Cerebellar nuclear complex (tissue), 1 donor: ENCODE measurements at places on chromosomes 16 and 17.

DNA sequence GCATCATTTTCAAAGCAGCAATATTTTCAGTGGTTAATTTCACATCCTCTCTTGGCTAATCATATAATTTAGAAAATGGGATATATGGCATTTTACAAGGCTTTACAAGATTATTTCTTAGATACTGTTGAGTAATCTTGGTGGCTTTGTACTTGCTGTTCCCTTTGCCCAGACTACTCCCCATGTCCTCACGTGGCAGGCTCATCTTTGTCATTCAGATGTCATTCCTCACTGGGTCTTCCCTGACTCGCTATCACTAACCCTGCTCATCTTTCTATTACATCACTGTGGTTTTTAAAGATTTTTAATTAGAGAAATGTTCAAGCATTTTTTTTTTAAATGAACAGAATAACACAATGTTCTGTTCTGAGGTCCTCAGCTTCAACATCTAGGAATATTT, 240.0 kb upstream of the IRX5 start:
- no peak for DNase-seq

DNA sequence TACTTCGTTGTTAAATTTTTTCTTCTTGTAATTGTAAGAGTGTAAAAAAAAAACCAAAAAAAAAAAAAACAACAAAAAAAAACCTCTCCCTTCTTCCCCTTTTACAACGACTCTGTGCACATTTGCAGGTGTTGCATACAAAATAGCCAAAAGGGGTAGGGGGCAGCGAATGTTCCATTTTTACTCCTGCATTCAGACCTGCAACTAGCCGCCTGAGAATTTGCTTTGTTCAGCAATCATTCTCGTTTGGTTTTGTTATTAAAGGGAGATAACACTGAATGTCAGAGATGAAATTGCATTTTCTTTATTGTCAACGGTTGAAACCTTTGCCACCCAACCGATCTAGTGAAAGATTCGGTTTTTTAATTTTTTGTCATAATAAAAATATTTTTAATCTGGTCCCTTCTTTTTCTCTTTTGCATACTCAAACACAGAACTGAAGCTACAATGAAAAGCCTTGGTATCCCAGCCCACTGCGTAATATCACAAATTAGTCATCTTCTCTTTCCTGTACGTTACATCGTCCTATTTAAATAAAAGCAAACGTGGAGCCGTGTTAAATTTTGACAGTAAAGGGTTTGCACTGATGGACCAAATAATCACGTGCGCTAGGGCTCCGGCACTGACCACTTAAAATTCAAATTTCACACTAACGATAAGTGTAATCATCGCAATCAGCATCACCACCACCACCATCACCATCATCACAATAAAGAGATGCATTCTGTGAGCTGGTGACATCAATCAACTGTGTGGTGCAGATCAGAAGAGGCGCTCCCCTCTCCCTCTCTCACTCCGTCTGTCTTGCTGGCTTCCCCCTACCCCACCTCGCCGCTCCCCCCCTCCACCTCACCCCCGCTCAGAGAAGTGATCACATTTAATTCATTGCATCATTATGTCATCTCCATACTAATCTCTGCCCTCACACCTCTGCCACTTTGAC, 406.2 kb upstream of the PSMD7 start:
- DNase-seq: no peak

DNA sequence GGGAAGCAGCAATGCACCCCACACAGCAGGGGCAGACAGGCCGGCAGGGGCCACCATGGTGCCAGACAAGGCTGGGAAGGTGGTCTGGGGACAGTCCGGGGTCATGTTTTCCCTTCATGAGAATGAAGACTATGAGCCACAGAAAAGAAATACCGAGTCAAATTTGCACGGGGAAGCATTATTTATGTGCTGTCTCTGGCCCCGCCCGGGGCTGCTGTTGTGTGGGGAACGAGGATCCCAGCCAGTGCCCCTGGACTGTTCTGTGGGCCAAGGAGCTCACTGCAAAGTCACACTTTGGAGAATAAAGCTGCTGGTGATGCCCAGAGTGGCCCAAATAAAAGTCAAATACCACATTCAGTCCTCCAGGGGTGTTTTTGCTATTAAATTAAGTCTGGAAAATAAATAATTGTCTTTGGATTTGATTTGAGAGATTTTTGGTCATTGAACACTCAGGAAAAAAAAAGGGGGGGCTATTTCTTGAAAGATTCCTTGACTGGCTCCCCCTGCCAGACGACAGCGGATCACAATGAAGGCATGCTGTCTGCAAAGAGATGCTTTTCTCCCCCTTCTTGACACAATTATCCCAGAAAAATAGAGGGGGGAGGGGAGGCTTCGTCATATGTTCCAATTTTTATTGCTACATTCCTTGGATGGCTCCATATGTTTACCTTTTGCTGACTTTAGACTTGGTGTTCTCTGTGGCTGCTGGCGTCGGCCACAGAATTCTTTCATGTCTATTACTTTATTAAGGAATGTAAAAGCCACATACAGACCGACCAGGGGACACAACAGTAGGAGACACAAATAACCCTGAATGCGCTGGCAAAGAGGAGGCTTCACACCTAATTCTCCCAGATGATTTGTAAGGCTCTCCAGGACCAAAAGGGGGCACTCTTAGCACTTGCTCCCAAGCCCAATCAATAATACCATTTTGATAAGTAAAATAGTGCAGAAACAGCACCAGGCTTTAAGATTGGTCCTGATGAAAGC, 27.1 kb upstream of the ANKFN1 start:
- no peak for DNase-seq

GRCh38 chr17:44251062-44251461, 16.9 kb downstream of the SLC4A1 start:
- no peak for DNase-seq

DNA sequence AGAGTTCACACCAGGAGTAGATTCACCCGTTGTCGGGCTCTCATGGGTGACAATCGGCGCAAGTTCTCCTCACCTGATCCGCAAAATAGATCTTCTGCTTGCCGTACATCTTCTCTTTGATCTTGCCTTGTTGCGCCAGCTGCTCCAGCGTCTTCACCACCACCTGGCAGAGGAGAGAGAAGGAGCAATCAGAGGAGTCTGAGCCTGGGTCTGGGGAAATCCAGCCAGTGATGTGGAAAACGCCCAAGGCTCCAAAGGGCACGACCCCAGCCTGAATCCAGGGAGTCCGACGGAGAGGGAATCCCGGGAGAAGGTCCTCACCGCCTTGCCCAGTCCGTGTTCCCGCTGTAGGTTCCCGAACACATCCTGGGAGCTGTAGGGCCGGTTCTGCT, 393 bp downstream of the PSMC3IP start:
- no peak for DNase-seq

DNA sequence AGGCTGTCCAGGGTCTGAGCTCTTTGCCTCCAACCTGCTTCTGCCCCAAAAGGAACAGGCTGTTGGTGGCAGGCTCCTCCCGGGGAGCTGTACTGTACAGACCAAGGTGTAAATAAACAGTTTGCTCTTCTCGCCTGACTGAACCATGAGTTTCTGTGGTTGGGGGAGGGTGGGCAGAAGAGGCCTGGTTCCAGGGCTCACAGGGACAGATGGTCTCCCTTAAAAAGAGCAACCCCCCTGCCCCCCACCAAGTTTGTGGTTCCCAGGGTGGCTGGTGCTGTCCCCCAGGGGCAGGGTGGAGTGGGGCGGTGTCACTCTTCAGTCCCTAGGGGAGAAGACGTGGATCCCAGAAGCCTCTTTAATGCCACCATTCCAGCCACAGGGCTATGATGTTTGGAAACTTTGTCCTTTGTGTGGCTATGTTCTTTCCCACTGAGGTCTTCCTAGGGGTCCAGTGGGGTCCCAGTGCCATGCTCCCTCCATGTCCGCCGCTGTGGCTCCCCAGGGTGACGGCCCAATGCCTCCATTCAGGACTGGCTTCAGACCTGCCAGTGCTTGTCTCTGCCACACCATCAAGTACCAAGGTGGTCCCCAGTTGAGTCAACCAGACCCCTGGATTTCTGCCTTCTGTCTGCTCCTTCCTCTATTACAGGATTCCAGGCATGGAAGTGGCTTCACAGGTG, 146.7 kb downstream of the RAB11FIP4 start:
- no peak for DNase-seq

DNA sequence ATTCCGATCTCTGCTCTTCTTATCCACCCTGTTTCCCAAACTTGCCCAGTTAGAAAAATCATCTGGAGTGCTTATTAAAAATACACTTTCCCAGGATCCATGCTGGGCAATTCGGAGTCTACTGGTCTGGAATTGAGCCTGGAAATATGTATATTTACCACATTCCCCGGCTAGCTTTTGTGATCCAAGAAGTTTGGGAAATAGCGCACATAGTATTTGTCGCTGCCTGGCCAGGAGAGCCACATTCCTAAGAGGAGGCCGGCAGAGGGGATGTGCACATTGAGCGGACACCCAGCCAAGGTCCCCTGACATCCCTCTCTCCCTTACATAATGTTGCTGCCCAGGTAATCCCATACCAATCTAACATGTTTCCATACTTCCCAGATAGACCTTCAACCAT, 62.1 kb upstream of the TMEM97 start:
- DNase-seq: no peak

- DNase-seq: no peak
Observed at GRCh38 chr16:49586466-49587450, 213.2 kb downstream of the C16orf78 start.

- DNase-seq: no peak
Observed at GRCh38 chr16:46713634-46714033, 24.2 kb downstream of the ORC6 start.
